Astrocyte of the cerebellum (primary cell): ENCODE measurements at places on chromosomes 12 and 14.

DNA sequence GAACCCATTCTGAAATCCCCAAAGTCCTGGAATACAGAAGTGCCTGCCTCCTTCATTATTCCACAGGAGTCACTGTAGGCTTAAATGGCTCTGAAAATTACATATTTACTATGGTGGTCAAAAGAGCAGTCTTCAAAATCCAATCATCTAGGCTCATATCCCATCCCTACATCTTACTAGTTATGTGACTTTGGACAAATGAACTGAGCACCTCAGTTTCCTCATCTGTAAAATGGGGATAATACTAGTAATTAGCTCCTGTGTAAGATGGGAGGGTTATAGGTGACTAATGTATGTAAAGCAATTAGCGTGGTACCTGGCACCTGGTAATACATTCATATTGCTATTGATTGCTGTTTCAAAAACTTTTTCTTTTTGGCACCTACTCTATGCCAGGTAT is 243.6 kb downstream of the CHST11 start:
- no peak for DNase-seq

DNA sequence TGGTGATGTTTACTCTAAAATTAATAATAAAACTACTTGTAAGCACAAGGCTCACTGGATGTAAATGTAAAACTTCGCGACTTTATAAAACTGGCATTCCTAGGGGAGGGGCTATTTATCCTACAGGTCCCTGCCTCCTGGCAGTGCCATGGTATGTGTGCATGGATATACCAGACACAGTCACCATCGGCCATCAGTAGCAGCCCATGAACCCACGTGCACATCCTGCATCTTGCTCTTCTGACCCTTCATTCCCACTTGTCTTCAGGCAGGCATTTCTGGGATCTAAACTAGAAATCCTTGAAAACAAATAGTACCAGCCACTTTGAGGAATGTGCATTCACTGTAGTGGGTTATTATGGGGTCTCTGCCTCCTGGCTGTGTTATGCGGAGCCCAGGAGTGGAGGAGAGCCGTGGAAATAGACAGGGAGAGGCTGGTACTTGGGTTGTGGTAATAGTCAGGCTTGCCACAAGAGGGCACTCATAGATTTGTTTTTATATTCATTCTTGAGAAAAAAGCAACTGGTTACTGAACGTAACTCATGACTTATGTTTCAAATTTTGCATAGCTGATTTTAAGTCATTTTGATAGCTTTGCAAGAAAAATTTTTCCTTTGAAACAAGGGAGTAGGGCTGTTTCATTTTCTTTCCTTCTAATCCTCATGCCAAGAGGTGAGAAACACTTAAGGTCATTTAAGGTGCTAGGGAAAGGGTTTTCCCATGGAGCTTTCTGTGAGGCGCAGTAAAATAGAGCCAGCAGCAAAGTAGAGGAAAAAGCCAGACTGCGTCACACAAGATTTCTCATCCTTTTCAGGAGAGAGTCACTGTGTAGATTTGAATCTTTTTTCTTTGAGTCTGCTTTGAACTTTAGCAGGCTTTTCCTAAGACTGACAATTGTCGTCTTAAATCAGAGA is 17.4 kb upstream of the GALNT16 start:
- peak; percentile 64 for DNase-seq

GRCh38 chr14:55313480-55313879 is 42.3 kb downstream of the FBXO34 start:
- DNase-seq = no peak

- DNase-seq = no peak
Measured at GRCh38 chr14:52266782-52267181, 716 bp upstream of the PTGDR start.

DNA sequence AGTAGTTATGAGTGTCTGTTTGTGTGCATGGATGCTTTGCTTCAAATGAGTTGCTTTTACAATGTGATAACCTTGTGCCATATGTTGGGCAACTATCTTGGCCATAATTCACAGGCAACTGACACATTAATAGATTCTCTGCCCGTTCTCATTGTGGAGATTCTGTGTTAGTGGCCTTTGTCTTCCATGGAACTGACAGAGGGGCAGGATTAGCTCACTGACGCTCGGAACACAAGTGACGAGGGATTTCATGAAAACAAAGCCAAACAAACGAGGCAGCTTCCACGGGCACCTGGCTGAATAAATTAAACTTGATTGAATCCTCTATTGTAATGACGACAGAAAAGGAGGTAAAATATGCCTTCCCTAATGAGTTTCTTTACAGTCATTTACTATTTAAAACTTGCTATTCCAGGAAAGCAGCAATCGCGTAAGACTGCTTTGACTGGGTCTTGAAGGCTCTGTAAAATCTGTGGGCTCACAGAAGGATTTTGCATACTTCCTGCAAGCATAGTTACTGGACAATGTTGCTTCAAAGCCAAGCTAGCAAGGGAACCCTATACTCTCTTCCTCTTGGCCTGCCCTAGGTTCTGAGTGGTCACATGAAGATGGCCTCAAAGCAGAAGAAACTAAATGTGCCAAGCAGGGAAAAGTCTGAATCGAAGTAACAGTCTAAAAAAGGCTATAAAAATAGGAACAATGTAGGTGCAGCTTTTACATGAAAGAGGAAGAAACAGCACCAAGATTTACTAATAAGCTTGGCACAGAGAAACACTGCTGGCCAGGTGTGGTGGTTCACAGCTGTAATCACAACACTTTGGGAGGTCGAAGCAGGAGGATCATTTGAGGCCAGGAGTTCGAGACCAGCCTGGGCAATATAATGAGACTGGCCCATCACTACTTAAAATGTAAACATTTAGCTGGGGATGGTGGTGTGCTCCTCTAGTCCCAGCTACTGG is 28.1 kb upstream of the SINHCAF start:
- no peak for DNase-seq

DNA sequence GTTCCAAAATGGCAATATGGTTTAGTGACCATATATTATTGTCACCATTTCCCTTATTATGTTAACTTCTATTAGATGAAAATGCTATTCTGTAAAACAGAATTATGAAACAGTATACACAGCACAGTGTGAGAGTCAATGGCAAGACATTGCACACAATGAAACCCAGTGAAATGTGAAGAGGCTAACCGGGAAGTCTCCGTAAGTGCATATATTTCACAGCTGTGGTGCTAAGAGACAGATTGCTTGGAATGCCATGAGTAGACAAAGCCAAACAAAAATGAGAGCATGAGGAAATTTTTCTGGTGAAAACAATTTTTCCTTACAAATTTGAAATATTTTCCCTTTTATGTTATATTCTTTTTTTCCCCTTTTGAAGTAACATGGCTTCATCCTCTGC is 49.4 kb downstream of the DYRK2 start:
- no peak for DNase-seq

DNA sequence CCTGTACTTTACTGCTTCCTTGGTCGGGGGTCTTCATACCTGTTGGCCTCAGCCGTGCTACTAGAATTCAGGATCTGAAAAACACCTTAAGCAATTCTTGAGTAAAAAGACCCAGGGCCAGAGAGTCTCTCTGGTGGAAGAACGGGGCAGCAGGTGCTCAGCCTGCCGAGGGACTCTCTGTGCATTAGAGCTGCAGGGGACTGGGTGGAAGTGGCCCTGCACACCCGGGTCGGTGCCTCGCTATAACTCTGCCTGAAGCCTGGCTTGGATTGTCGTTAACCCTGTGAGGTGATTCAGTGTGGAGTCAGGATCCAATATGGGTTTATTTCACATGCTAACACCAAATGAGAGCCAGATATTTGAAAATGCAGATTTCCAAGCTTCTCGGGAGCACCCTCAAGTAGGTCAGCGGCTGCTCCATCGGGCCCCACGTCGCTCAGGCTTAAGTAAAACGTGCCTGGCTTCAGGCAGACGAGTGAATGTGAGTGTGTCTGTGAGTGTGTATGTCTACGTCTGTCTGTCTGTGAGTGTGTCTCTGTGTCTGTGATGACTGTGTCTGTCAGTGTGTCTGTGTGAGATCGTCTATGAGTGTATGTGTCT is 35.1 kb upstream of the C14orf180 start:
- DNase-seq = no peak

GRCh38 chr12:89671469-89671868 is 37.2 kb downstream of the ATP2B1 start:
- DNase-seq = peak; percentile 90

DNA sequence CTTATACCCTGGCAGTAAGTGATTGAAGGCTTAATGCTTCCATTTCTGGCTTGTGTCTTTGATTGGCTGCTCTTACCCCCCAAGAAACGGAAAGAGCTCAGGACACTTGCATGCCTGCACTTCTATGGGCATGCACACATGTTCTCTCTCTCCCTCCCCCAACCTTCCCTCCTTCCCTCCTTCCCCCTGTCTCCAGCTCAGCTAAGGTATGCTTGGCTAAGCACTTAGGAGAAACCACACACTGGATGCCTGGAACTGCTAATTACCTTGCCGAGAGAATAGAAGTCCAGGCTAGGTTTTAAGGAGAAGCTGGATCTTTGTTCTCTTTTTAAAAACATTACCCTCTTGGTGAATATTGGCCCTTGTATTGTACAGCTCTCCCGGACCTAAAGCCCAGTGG is 1072.8 kb upstream of the TMEM132C start:
- DNase-seq = no peak

- no peak for DNase-seq
Measured at GRCh38 chr12:9392842-9393241, 184.6 kb upstream of the PZP start.

DNA sequence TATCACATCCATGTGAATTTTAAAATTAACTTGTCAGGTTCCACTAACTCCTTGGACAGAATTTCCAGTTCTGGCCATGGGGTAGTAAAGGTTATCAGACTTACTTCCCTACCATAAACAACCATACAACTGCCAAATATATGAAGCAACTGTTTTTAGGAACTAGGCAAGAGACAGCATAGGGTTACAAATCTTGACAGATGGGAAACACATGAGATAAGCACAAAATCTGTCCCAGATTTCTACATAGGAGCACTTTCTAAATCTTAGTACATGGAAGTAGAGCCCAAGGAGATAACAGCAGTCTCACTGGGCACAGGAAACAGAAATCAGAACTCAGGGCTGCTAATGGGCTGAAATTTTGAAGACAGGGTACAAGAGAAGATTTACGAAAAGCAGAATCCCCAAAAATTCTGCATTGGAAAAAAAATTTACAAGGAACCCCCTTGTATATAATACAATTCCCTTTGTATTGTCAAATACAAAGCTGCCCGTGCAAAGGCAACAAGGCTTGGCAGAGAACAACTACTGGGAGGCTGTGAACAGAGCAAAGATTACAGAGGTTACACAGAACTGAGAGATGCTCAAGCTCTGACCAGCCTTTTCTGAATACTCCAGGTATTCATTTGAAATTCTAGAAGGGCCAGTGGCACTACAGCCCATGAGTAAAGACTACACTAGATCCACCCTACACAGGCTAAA is 43.2 kb downstream of the GALNT4 start:
- DNase-seq = no peak

- DNase-seq = no peak
Measured at GRCh38 chr12:104480826-104481440, 24.2 kb downstream of the CHST11 start.

GRCh38 chr14:71555654-71556559 is 376.3 kb upstream of the RGS6 start:
- no peak for DNase-seq

DNA sequence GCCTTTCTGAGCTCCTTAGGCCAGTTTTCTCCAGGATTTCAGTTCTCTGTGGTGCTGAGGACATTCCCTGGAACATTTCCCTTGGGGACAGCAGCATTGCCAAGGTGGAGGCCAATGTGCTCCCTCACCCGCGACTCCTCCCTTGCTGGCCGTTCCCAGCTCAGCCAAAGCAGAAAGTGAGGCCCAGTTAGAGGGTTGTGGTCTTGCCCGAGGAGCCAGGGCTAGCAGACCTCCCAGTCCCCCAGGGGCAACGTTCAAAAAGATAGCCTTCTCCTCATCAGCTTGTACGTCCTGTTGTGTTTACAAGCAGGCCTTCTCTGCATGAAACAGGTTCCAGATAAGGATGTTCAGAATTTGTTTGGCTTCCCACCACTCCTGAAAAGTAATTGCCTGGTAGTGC is 78.4 kb downstream of the SSPN start:
- DNase-seq = no peak

DNA sequence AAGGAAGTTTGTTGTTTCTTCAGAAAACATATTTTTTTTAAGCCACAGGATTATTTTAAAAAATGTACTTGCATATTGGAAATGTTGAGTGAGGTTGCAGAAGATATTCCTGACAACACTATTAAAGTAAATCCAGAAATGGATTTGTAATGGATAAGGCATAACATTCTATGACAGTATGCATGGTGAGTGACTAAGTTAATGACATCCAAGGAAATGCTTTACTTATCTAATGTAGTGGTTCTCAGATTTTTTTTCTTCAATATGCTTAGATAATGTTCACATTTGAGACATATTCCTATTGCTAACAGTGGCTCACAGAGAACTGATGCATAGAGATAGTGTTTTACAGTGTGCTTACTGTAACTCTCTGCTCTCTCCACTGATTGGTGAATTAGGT is 49.4 kb downstream of the ZDHHC17 start:
- DNase-seq = no peak
